ENCODE measurements at places on chromosomes 7 and 10.

DNA sequence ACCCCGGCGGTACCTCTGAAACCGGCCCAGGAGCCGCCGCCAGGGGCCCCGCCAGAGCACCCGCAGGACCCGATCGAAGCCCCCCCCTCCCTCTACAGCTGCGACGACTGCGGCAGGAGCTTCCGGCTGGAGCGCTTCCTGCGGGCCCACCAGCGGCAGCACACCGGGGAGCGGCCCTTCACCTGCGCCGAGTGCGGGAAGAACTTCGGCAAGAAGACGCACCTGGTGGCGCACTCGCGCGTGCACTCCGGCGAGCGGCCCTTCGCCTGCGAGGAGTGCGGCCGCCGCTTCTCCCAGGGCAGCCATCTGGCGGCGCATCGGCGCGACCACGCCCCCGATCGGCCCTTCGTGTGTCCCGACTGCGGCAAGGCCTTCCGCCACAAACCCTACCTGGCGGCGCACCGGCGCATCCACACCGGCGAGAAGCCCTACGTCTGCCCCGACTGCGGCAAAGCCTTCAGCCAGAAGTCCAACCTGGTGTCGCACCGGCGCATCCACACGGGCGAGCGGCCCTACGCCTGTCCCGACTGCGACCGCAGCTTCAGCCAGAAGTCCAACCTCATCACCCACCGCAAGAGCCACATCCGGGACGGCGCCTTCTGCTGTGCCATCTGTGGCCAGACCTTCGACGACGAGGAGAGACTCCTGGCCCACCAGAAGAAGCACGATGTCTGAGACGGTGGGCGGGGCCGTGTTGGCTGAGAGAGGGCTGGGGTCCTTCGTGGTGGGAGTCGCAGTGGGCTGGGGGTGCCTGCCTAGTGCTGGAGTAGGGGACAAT, 3.8 kb downstream of the REPIN1 start:
- no peak for DNase-seq

DNA sequence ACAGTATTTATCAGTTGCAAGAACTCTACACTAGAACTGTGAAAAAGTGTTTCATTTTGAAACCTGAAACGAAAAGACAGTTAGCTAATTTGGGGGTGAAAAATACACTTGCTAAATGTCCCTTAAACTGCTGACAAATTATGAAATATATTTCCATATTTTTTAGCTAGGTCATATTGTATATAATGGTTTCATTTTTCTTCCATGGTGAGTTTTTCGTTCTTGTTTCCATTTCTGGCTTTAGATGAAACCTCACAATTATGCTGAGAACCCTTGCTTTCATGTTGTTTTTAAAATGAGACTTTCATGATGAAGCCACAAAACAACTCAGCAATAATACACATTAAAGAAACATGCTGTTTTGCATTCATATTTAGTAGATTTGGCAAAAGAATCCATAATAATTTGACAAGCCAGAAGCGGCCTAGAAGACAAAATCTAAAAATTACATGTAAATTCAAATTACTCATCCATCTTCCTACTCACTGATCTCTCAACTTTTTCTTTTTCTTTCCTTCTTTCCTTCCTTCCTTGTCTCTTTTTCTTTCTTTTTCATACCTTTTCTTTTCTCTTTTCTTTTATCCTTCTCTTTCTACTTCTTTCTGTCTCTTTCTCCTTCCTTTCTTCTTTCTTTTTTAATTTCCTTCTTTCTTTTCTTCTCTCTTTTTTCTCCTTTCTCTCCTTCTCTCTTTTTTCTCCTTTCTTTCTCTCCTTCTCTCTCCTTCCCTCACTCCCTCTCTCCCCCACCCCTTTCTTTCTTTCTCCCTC, 46.5 kb upstream of the ITGB8 start:
- no peak for DNase-seq

- no peak for DNase-seq
Measured at GRCh38 chr7:14999331-14999730, 96.8 kb upstream of the DGKB start.

DNA sequence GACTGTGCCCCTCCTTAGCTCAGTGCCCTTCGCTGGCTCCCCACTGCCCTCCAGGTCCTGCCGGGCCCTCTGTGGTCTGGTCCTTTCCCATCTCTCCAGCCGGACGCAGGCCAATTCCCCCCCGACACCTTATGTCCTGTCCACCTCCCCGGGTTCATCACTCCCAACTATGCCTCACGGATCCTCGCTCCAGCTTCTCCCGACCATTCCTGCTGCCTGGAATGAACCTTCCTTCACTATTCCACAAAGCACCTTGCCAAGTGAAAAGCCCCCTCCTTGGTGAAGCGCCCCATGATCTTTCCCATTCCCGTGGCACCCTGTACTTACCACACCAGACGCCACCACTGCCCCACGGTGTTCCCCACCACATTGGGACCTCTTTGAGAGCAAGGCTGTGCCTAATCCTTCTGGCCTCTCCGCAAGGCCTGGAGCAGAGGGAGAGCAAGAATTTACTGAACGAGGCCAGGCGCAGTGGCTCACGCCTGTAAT, 47.2 kb downstream of the TMEM270 start:
- DNase-seq, result no peak

GRCh38 chr7:83442911-83443310, 206.0 kb downstream of the SEMA3E start:
- no peak for DNase-seq

DNA sequence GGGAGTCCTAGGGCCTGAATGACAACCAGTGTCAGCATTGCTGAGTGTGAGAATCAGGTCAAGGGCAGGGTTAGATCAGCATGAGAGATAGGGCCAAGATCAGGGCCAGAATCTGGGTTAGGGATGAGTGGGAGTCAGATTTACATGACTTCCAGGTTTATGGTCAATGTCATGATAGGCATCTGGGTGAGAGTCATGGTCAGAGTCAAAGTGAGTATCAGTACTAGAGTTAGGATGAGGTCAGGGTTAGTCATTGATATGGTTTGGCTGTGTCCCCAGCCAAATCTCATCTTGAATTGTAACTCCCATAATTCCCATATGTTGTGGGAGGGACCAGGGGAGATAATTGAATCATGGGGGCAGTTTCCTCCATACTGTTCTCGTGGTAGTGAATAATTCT, 12.3 kb downstream of the MRPS24 start:
- no peak for DNase-seq

- DNase-seq, result no peak
Measured at GRCh38 chr10:59901470-59901869, 4.9 kb downstream of the CCDC6 start.

DNA sequence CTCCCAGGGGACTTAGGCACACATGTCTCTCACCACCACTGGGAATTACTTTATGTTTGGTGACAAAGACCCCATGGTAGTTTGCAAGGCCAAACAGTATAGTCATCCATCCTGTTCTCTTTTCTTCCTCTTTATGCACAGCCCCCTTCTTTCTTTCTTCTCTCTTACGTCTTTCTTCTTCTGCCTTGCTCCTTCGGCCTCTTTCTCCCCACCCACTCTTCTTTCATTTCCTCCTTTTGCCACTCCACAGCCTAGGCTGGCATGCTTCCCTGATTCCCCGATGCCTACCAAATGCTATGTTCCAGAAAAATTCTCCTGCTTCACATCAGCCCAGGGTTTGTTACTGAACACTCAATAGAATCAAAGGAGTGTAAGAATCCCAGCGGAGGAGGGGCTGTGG, 62.4 kb upstream of the MKLN1 start:
- no peak for DNase-seq

DNA sequence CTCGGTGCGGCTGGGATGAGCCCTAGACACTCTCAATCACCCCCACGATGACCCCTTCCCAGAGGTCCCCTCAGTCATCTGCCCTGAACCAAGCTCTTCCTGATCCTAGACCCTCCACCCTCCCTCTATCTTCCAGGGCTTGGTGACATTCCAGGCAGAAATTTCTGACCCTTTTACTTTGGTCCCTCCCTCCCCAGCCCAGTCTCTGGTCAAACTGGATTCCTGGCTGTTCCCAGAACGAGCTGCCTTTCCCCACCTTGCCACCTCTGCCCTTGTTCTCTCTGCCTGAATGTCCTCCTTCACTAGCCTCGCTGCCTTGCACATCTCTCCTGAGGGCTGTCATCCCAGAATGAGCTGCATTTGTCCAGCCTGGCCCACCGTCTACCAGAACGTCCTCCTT, 1.3 kb upstream of the CLDN4 start:
- no peak for DNase-seq

- DNase-seq, result no peak
Measured at GRCh38 chr10:91389636-91390512, 20.3 kb upstream of the HECTD2 start.

DNA sequence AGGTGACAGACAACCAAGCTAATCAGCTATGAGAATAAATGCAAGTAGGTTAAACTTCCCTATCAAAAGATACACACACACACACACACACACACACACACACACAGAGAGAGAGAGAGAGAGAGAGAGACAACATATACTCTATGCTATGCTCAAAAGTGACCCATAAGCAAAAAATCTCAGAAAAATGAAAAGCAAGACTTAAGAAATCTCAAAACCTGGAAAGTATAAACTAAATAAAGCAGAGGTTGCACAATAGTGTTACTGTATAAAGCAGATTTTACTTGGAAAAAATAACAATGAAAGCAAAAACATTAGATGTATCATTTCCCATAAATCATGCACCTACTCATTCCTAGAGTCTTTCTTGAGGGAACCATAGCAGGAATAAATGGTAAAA, 221.5 kb downstream of the INHBA start:
- DNase-seq, result no peak

DNA sequence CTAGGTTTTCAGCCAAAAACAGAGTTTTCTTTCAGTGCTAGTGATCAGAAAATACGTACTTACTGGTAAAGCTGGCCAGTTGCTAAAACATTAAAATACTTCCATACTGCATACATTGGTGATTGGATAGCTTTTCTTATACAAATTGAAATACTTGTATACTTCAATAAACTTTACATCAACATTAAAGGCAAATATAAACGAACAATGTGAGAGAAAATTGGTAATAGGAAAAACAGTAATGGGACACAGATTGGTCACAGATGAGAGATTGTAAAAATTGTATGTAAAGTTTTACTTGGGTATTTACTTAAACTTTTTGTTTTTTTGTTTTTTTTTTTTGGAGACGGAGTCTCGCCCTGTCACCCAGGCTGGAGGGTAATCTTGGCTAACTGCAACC, 391.7 kb downstream of the TFEC start:
- no peak for DNase-seq

DNA sequence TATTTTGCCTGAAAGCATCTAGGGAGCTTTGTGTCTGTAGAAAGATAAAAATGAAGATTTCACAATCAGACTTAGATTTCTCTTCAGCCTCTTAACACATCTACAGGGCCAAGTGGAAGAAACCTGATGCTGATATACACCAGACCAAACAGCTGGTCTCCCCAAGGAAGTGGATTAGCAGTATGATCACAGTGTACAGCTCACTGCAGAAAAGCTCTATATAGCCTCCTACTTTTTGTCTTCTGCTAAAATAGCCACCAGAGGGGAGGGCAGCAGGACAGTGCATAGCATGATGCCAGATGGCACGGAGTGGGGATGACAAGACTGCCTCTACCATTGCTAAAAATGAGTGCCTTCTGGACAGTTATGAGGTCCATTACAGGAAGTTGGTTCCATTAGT, 16.0 kb downstream of the FAM13C start:
- no peak for DNase-seq

- no peak for DNase-seq
Measured at GRCh38 chr7:81690251-81690650, 79.6 kb downstream of the HGF start.
